DMS 273 treated with DMSO at 0.1 percent for 48 hours (cell line): ENCODE measurements at places on chromosomes 3 and 15.

GRCh38 chr15:50377867-50378751 lies 23.1 kb upstream of the GABPB1 start:
- DNase-seq: no peak

DNA sequence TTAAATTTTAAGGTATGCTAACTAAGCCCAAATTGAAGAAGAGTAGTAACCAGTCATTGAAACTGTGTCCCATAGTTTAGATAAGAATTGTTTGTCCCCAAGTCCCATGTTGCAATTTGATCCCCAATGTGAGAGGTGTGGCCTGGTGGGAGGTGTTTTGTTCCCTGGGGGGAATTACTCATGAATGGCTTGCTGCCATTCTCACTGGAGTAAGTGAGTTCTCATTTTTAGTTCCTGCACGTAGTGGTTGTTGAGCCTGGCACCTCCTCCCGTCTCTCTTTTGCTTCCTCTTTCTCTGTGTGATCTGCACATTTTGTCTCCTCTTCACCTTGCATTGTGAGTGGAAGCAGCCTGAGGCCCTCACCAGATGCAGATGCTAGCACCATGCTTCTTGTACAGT lies 1271.0 kb downstream of the NSUN3 start:
- DNase-seq: no peak

DNA sequence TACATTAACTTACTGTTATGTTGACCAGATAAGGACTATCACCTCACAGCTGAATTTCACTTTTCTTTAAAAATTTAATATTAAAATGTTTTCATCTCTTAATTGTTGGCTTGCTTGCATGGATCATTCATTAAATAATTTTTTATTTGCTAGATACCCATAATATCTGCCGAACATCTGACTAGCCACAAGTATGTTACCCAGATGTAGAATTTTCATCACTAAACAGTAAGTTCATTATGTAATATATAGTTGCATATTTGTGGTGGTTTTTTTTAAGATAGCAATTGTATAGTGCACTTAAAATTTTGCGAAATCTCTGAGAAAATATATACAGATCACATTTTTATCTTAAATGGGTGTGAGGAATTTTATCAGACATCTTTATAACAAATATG lies 190.4 kb downstream of the MBNL1 start:
- DNase-seq: no peak

DNA sequence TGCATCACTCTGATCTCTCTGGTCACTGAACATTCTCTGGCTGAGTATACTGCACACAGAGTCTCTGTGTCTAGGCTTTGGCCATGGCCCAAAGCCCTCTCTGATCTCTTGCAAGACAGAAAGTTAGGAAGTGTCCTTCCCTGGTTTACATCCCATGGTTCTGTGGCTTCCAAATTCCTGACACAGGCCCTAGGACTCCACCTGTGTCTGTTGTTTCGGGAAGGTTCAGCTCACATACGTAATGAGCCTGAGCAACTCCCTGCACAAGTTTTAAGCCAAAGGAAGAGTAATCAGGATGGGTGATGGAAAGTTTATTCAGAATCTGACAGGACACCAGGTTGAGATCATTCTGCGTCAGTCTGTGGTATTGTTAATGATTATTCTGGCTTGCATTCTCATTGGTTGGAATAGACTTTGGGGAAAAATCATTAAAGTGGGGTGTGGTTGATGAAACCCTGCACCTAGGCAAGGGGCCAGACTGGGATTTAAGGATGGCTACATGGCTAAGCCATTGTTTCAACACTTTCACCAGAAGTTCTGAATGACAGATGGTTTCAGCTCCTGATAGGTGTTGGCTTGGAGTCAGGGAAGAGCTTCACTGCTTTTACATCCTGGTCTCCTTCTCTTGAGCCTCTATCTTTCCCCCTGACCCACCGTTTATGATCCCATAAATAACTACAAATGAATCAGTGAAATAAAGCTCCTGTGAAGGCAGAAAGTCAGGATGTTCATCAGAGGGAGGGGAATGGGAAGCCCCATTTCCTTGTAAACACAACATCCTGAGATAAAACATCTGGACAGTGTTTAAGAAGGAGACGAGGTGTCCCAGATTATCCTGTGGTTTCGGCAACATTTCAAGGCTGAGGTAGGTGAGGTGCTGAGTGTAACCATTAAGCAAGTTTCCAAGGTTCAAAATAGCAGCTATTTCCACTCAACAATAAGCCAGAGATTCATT lies 14.1 kb downstream of the LCMT2 start:
- no peak for DNase-seq

GRCh38 chr3:50274371-50275104 lies 4.3 kb upstream of the LSMEM2 start:
- no peak for DNase-seq

DNA sequence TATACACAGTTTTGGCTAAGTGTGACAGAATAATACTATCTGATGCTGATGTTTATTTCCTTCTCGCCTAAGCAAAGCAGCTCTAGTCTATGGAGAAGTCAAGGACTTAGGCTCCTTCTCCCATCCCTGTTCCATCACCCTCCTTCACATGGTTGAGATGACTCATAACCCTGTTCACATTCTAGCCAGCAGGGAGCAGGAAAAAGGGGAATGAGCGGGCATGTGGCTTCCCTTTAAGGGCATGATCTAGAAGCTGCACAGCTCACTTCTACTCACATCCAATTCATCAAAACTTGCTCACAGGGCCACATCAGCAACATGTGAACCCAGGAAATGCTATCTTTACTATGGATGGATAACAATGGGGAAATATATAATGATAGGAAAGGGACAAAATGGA lies 40.9 kb downstream of the CBLB start:
- no peak for DNase-seq

DNA sequence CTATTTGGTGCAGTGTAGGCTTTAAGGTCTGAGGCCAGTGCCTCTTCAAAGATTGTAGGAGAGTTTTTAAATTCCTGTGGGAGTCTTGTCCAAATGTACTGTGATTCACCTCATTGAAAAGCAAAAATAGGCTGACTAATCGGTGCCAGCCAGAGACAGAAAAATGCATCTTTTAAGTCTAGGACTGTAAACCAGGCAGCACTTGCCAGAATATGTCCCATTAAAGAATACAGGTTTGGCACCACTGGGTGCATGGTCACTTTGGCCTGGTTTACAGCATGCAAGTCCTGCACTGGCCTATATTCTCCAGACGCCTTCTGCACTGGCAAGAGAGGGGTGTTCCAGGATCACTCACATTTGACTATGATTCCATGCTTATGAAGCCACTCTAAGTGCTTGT lies 20.3 kb upstream of the NOX5 start:
- DNase-seq: no peak

GRCh38 chr3:72818092-72818773 lies 30.0 kb downstream of the SHQ1 start:
- DNase-seq: no peak

DNA sequence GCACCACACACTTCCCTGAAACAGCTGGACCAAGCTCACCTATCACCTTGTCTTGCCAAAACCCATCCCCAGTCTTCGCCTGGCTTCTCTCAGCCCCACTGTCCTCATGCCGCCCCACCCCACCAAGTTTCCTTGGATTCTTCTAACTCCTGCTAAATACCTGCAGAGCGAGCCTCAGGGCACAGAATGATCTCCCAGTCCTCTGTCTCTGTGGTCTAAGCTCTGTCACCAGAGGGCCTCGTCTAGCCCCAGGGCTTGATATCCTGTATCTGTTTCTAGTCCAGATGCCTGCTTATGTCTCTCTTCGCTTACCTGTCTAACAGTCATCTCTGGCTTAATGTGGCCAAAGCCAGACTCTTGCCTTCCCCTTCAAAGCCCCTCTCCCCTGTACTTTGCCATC lies 9.7 kb downstream of the CCDC12 start:
- no peak for DNase-seq

GRCh38 chr3:195746751-195747150 lies 26.0 kb downstream of the MUC20 start:
- no peak for DNase-seq

DNA sequence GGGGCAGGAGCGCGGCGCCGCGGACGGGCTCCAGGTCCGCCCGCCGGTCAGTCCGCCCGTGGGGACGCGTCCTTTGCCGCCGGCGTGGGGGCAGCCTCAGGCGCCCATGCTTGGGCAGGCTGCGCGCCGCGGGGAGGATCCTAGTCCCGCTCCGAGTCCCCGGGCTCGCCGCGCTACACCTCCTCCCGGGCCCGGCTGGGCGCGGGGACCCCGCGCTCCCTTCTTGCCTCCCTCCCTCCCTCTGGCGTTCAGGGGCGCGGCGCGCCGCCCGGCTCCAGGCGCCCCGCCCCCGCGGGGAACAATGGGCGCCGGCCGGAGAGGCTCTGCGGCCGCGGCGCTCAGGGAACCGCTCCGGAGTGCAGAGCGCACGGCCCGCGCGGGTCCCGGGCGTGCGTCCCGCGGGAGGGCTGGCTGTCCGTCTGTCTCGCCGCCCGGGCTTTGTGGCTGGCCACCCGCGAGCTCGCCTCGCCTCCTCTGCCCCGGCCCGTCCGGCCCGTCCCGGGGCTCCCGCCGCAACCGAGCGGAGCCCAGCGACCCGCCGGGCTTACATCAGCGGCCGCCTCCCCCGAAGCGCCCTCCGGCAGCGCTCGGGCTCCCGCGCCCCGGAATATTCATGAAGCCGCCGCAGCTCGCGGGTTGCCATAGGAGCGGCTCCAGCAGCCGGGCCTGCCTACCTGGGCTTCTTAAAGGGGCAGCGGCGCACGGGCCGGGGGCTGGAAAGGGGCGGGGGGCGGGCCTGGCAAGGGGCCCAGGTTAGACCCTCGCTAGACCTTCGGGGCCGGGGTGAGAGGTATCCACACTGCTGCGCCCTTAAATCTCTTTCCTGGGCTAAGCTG lies at the start of gene HCN4:
TSS of gene HCN4 (minus strand) at position 658 of the 836 bp plus-strand sequence. CDS start 688 bp downstream, outside the sequence.
- DNase-seq: no peak

DNA sequence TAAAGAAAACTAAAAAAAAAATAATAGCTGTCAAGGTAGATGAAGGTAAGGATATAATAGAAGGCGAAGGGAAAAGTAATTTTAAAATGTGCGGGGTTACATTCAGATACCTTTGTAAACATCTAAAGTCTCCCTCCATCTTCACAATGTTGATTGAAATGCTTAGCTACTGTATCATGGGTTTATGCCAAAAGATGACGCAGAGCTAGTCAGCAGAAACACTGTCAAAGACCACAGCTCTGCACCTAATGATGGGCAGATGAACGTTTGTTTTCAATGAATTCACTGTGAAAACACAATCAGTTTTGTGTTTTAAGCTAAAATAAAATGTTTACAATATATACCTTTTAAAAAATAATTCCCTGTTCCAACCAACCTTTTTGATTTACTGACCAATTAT lies 61.2 kb downstream of the RFTN1 start:
- no peak for DNase-seq

GRCh38 chr15:81330366-81331090 lies 6.6 kb upstream of the STARD5 start:
- DNase-seq: no peak

DNA sequence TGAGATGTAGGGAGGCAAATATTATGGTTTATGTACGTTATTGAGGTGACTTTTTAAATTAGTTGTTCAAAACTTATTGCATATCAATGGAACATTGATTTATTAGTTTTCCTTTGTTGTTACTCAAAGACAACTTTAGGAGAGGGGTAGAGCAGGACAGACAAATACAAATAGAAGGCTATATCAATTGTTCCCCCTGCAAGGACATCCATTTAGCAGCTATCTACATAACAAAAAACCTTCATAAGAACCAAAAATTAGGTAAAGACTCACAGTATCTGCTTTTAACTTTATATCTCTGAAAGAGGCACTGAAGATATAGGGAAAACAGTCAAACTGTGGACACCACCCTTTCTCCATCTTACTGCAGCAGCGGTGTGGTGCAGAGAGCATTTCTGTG lies 958.8 kb downstream of the DIPK2A start:
- no peak for DNase-seq

- DNase-seq: no peak
These were observed 342.0 kb upstream of the NR2F2 start for GRCh38 chr15:95988574-95988887.

GRCh38 chr3:135324301-135324700 lies 529.2 kb downstream of the EPHB1 start:
- DNase-seq: no peak

GRCh38 chr3:177665122-177665808 lies 468.0 kb upstream of the TBL1XR1 start:
- DNase-seq: no peak

GRCh38 chr15:42772144-42772543 lies 35.2 kb upstream of the CDAN1 start:
- DNase-seq: no peak

GRCh38 chr15:77865106-77865610 lies 212.4 kb downstream of the TBC1D2B start:
- no peak for DNase-seq

DNA sequence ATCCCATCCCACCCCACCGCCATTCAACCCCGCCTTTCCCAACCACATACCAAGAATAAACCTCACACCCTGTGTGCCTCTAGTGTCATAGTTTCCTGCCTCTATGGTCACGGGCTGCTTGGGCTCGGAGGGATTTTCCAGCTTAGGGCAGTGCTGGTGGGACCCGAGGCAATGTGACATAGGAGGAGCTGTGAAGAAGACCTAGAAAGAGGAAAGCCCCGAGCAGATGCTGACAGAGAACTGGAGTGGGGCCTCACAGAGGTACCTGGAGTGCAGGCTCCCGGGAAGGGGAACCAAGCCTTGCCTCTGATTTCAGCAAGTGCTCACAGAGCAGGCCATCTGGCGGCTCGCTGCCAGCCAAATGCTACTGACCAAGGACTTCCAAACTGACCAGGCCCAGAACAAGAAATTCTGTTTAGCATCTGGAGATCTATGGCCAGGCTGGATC lies 27.5 kb downstream of the BHLHE40 start:
- DNase-seq: no peak

- DNase-seq: no peak
These were observed 114.2 kb upstream of the DAZL start for GRCh38 chr3:16719426-16719825.

DNA sequence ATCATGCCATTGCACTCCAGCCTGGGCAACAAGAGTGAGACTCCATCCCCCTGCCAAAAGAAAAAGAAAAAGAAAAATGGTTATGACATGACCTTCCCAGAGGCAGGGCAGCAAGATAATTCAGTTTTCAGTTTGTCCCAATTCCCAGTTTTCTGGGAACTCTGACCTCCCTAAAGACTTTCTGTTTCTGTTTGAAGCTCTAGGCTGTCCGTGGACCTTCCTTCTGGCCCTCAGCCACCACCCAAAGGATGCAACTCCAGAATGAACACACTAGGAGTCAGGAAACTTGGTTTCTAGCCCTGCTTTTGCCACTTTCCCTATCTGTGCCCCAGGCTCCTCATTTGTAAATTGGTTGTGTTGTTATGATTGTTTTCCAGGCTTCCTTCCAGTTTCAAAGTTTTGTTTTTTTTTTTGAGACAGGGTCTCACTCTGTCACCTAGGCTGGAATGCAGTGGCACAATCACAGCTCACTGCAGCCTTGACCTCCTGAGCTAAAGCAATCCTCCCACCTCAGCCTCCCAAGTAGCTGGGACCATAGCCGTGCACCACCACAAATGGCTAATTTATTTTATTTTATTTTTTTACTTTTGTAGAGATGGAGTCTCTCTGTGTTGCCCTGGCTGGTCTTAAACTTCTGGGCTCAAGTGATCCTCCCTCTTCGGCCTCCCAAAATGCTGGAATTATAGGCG lies 68.6 kb downstream of the CDC25A start:
- DNase-seq: no peak

DNA sequence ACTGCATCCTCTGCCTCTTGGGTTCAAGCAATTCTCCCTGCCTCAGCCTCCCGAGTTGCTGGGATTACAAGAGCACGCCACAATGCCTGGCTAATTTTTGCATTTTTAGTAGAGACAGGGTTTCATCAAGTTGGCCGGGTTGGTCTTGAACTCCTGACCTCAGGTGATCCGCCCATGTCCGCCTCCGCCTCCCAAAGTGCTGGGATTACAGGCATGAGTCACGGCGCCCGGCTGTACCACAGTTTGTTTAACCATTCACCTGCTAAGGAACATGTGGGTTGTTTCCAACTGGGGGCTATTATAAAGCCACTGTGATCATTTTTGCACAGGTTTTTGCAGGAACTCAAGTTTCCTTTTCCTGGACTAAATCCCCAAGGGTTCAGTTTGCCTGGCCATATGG lies 123.2 kb upstream of the RAP2B start:
- DNase-seq: no peak
